Effector memory CD4-positive, alpha-beta T cell (primary cell): ENCODE measurements at places on chromosomes 3 and 15.
A peak's percentile ranks its signal among the peaks of the same experiment; 100 is the strongest.

DNA sequence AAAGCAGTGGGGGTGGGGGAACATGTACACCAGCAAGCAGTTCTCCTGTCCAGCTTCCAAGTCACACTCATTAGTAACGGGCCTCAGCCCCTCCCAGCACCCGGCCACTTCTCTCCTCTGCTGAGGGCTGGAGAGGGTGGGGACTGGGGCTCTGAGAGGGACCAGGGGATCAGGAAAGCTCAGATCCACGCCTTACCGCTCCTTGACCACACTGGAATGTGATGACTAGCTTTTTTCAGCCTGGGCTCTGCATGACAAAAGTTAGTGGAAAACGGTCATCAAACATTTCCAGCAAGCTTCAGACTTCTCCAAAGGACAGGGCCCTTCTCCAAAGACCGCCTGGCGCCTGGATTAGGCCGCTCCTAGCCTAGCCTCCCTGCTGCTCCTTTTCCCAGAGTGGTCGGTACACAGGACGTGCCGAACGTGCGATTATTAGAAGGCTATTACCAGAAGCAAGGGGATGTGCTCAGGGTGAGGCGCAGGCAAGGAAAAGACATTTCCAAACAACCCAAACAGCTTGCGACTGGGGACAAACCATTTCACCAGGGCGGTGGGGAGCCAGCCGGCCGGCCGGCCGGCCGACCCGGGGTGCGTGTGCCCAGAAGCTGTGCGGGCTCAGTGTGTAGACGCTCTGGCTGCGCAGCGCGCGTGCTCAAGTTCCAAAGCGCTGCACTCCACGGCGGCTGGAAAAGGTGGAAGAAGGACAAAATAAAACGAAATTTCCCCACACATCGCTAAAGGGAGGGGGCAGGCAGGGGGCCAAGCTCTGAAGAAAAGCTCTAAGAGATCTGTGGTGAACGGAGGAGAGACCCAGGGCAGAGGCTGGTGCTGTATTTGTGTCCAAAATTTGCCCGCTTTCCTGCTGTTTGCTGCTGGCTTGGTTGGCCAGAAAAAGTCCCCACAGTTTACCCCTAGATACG is 51.0 kb upstream of the SSR3 start:
- no peak for DNase-seq

DNA sequence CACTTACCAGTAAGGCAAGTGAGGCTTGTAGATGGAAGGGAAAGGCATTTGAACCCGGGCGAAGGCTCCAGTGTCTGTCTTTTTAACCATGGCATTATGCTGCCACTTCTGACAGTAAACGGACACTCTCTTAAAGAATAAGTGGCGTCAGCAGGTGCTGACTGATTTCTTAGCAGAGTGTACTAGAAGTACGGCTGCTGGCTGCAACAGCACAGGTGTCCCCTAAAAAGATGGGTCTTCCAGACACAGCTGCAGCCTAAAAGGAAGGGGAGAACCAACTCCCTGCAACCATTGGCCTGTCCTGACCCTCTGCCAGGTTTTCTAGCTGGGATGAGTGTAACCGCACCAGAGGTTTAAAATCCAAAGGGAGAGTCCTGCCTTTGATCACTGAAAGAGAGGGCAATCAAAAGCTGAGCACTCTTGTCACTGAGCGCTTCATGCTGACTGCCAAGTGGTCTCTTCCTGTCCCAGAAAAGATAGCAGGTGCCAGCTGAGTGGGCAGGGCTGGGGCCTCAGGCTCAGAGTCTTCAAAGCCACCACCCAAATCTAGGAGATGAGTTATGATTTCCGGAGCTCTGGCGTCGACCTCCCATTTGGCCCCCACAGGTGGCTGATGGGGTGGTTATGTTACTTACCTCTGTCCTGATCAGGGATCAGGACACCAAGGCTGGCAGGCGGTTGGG is 255.8 kb downstream of the SLCO3A1 start:
- DNase-seq: no peak

- DNase-seq: no peak
These were observed 307.7 kb downstream of the TUSC7 start for GRCh38 chr3:117017135-117017894.

DNA sequence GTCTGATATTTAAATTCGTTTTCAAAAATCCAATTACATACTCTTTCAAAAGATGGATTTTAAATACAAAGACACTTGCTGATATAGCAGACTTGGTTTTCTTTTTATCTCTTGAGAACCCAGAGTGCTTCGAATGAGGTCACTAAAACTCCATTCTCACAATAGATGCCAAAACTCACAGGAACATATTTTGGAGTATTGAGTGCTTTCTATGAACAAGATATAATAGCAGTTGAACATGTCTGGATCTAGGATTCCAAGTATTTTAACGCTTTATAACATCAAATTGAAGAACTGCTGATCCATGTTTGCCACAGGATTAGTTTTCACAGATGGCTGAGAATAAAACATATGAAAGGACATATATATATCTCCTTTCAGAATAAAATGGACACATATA is 113.2 kb downstream of the SAMMSON start:
- no peak for DNase-seq

DNA sequence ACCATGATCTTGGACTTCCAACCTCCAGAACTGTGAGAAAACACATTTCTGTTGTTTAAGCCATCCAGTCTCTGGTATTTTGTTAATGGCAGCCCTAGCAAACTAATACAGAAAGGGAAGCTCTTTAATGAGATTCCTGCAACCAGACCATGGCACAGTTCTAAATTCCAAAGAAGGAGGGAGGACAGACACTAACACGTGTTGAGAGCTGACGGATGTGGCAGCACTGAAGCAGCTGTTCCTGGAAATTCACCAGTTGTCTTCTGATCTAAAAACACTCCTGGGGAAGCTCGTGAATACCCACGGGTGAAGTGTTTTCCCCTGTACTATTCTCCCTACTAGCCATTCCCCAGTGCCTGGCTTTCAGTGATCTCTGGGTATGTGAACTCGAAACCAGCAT is 56.7 kb downstream of the RPL22L1 start:
- no peak for DNase-seq

DNA sequence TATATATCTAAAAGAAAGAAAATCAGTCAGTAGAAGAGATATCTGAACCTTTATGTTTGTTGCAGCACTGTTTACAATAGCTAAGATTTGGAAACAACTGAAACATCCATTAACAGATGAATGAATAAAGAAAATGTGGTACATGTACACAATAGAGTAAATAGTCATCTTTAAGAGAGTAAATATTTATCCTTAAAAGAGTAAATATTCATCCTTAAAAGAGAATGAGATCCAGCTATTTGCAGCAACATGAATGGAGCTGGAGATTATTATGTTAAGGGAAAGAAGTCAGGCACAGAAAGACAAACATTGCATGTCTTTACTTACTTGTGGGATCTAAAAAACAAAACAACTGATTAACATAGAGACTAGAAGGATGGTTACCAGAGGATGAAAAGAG is 197.0 kb upstream of the CBLB start:
- DNase-seq: no peak

DNA sequence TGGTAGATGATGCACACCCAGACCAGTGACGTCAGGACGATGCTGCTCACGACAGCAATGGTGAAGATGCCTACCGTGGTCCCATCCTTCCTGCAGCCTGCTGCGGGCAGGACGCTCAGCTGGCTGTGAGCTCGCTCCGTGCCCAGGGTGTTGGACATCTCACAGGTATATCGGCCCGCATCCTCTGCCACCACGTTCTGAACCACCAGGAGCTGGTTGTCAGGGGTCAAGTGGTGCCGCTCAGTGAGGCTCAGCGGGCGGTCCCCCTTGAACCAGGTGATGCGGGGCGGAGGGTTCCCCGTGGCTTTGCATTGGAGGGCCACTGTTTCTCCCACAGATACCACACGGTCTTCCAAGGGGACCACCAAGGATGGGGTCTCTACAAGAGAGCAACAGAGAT is 117.8 kb downstream of the LRIG1 start:
- no peak for DNase-seq

GRCh38 chr15:63133786-63134185 is 12.1 kb downstream of the LACTB start:
- DNase-seq: no peak

DNA sequence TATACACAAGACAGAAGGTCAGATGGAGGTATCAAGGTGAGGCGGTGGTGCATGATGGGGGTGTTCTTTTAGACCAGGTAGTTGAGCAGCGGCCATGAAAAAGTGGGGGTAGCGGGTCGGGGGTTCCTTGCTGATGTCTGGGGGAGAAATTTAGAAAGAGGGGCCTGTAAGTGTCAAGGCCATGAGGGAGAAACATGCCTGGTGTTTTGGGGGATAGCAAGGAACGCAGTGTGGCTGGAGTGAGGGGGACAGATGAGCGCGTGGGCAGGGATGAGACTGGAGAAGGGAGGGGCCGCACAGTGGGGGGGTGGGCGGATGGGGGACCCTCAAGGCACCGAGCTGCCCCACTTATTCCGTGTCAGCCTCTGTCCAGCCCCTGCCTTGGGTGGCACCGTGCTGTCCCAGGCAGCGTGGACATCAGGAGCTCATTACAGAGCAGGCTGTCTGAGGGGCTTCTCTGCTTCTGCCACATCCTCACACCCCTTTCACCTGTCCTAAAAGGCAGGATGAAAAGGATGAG is 143.3 kb downstream of the SMAD6 start:
- DNase-seq: no peak

GRCh38 chr15:96599268-96599667 is 268.8 kb downstream of the NR2F2 start:
- DNase-seq: no peak

DNA sequence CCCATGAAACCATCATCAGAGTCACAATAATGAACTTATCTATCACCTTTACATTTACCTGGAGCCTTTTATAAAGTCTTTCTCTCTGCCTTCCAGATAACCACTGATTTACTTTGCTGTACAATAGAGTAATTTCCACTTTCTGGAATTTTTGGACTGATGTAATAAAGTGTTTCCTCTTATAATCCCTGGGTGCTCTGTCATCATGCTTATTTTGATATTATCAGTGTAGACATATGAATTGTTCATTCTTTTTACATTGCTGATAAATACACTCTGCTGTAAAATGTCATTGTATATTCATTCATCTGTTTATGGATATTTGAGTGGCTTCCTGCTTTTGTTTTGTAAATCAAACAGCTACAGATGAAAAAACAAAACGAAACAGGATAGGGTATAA is 27.0 kb upstream of the IREB2 start:
- DNase-seq: no peak

- no peak for DNase-seq
These were observed 87.0 kb upstream of the MYO5C start for GRCh38 chr15:52382647-52383046.

DNA sequence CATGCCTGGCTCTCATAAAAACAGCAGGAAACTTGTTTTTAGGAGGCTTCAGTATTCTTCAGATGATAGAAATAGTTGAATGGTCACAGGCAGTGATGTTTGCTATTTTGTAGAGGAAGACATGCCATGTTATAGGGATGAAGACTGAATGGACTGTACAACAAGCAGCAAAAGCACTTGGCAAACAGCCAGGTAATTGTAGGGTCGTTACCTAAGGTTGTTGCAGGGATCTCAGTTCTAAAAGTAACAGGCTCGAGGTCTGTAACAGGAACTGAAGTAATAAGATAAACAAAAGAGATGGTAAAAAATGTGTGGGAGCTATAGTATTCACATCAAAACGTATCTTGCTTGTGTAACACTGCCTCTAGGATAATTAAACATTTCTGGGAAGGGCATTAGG is 116.3 kb downstream of the TFG start:
- no peak for DNase-seq

GRCh38 chr15:66212563-66212921 is 41.0 kb downstream of the MEGF11 start:
- no peak for DNase-seq

- DNase-seq: no peak
These were observed 5.2 kb downstream of the KBTBD13 start for GRCh38 chr15:65081758-65082157.

GRCh38 chr3:51384055-51384725 is 901 bp upstream of the MANF start:
- DNase-seq: peak; percentile 9

- no peak for DNase-seq
These were observed 5.7 kb upstream of the CCDC80 start for GRCh38 chr3:112646623-112647022.

GRCh38 chr15:73617913-73618312 is 15.3 kb downstream of the NPTN start:
- DNase-seq: no peak

DNA sequence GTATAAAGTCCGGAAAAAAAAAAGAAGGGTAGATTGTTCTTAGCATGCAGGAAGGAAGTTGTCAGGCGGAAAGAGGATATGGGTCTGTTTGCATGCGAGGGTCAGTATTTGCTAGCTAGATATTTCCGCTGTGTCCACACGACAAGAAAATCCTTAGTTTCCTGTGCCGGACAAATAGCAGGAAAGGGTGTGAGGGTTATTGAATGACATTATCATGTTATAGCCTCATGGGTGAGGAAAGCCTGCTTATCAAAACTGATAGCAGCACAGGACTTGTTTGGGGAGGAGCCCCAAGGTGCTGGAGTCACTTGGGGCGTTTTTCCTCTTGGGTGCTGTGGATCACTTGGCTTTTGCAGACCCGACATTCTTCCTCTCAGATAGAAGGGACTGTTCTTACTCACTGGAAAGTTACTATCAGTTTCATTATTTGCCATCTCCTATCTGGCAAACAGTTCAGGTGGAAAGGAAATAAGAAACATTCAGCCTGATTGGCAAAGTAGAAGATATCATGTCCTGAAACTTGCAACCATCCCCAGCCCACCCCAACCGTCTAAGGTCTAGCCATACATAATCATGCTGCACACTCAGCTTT is 127.2 kb upstream of the DPH6 start:
- DNase-seq: no peak

GRCh38 chr3:31223278-31223677 is 309.4 kb upstream of the STT3B start:
- no peak for DNase-seq

DNA sequence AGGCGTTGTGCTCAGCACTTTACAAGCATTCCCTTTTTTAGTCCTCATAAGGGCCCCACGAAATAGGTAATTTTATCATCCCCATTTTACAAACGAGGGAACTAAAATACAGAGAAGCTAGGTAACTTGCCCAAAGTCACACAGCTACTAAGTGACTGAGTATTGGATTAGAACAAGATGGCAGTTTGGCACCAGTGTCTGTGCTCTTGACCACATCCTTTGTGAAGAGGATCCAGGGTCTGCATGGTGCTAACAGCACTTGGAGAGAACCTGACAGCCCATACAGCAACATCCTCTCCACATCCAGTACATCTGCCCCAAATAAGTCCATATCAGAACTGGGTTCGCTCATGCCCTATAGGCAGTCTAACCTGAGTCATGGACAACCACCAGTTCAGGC is 21.8 kb upstream of the DAPK2 start:
- no peak for DNase-seq
